ENCODE measurements at places on chromosomes 6 and 20.

DNA sequence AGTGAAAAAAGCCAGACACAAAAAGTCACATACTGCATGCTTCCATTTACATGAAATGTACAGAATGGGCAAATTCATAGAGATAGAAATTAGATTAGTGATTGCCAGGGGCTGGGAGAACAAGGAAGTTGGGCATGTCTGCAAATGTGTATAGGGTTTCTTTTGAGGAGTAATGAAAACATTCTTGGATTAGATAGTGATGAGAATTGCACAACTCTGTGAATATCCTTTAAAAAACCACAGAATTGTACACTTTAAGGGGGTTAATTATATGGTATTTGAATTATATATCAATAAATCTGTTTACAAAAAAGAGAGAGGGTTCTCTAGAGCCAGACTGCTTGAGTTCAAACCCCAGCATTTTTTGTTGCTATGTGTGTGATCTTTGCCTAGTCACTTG lies 188.1 kb downstream of the CDC5L start:
- DNase-seq: no peak

DNA sequence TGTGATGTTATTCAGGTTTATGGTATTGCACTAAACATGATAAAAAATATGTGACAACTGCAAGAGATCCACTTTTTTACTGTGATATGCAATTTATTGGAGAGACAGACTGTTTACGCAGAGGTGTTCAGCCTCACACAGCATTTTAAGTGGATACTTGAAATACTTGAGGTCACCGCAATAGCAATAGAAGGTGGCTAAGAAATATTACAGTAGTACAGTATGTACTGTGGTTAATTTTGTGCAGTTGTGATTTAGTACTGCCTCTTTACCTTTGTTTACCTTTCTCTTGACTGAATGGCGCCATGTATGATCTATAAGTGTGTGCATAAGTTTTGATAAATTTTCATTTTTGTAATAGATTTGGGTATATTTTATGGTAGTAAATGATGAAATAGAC lies 17.4 kb downstream of the MACROD2 start:
- DNase-seq: no peak

DNA sequence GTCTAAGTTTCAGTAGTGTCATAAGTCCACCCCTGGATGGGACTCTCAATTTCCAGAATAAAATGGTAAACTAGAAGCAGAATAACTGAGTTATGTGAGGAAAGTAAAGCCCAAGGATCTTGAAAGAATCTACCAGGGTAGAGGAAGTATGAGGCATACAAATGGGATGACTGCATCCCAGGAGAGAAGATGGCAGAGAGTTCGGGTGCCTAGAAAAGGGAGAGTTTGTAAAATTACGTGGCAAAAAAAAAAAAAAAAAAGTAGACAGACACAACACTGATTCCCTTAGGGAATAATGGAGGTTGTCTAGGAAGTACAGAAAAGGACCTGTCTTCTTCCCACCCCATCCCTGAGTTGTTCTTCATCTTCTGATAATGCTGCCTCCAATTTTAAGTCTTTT lies 3.4 kb downstream of the GABBR1 start:
- DNase-seq: no peak

GRCh38 chr6:16398587-16398986 lies 160.2 kb downstream of the GMPR start:
- no peak for DNase-seq

- no peak for DNase-seq
Measured at GRCh38 chr6:159093609-159094443, 49.0 kb upstream of the TAGAP start.

DNA sequence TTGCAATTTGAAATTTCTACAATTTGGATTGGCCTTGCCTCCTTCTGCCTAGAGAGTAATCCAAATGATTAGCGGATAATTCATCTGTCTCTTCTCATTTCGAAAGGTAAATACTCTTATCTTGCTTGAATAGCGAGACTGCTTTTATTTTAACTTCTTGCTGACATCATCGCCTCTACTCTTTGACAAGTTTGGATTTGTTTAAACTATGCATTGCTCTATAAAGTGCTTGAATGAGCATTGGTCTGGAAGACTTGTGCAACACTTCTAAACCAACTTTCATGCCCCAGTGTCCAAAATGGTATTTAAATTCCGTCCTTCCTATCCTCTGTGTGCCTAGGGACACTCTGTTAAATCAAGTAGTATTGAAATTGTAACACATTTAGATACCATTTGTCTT lies 384.1 kb upstream of the SLC35B3 start:
- DNase-seq: no peak

DNA sequence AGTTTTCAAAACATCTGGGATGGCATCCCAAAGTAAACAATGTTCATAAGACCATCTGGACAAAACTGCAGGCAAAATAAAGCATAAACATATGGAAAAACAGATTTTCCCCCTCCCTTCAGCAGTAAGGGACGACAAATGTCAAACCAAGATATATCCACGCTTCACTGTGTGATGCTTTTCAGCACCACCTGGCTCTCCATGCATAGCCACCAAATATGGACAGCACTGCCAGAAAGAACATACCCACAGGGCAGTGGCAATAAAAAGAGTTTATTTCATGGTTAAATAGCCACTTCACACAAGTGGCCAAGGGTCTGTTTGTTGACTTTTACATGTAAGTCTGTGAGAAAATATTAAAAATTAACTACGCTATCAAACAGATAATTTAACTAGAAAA lies 23.1 kb downstream of the USP45 start:
- DNase-seq: no peak

DNA sequence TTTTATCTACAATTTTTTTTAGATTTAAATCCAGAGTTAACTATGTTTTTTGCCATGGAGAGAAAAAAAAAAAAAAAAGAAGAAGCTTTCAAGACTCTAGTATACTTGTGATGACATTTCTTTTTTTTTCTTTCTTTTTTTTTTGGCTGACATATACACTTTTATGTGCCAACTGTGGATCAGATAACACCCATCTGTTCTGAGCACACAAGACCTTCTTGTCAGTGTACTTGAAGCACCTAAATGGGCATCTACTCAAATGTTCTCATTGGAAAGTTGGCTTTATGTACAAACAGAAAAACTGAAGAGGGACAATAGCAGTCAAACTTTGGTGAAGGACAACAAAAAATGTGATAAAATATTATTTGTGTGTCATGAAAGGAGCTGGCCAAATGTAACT lies 904.5 kb downstream of the GRIK2 start:
- DNase-seq: no peak

- no peak for DNase-seq
Measured at GRCh38 chr6:14722001-14722562, 523.8 kb upstream of the JARID2 start.

- DNase-seq: no peak
Measured at GRCh38 chr6:104046426-104046825, 813.3 kb downstream of the HACE1 start.

GRCh38 chr20:8094415-8094818 lies 37.6 kb upstream of the PLCB1 start:
- no peak for DNase-seq

GRCh38 chr6:3322366-3322890 lies 63.7 kb downstream of the PSMG4 start:
- no peak for DNase-seq

DNA sequence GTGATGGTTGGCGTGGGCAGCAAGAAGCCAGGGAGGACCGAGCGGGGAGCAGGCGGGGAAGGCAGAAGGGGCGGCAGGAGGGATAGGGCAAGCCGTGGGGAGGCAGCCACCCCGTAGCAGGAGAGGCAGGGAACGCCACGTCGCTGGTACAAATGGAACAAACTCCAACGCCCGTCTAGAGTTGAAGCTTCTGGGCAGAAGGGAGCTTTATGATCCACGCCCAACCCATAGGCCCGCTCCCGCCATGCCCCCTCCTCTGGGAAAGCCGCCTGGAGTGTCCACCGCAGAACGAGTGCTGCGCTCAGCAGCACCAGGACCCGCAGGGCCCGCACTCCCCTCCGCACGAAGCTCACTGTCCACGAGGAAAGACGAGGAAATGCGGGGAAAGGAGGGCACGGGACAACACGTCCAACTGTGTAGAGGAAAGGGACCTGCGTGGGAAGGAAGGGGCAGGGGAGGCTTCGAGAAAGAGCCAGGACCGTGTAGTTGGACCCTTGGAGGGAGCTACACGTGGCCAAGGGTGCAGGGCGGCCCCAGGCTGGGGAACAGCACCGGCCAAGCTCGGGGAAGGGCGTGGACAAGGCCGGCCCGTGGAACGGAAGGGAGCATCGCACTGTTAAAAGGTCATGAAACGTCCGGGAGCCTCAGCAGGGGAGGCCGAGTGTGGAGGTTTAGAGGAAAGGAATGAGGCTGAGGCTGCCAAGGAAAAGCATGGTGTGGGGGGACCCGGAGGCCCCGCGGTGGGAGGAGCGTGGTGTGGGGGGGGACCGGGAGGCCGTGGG lies 204.0 kb downstream of the DLL1 start:
- DNase-seq: no peak

DNA sequence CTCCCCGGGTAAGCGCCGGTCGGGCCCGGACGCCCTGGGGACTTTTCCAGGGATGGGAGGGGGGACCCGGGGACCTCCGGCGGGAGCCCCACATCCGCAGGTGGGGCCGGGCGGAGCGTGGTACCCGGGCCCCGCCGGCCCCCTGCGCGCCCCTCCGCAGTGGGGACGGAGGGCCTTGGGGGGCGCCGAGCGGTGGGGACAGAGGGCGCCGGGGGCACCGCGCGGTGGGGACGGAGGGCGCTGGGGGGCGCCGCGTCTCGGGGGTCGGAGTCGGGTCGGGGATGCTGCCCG lies 270 bp downstream of the PLEKHG1 start:
- no peak for DNase-seq

DNA sequence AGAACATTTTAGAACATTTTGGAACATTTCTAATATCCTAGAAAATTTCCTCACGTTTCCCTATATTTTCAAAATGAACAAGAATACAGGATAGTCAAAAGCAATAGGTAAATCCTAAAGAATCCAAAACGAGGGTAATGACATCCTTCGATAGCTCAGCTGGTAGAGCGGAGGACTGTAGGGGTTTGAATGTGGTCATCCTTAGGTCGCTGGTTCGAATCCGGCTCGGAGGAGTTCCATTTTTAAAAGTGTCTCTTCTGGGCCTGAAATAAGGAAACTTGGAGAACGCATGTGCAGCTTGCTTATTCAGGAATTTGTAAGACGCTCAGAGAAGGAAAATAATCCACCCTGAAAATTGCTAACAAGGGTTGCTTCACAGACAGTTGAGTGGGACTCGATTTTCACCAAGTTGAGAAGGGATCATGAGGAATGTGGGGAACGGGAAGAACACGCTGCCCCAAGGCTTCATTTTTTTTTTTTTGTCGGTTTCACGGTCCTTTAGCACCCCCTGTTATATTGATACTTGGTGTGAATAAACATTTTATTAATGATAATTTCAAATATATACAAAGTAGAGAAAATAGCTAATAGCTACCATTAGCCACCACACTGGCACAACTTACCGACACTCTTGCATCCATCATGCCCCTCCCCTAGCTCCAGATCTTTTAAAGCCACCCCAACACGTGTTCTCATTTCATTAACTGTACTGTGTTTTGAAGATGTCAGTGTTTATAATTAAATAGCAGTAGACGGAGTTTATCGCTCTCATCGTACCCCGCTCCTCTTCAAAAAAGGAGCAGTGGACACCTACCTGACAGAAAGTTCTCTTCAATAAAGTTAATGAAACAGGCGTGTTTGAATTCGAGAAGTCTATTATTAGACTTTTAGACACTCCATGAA lies 1.8 kb upstream of the ABT1 start:
- no peak for DNase-seq

GRCh38 chr6:10554826-10555225 lies 33.7 kb downstream of the GCNT2 start:
- no peak for DNase-seq

- no peak for DNase-seq
Measured at GRCh38 chr6:121887724-121888123, 452.3 kb downstream of the GJA1 start.

GRCh38 chr20:61099806-61100205 lies 152.3 kb upstream of the CDH4 start:
- no peak for DNase-seq

DNA sequence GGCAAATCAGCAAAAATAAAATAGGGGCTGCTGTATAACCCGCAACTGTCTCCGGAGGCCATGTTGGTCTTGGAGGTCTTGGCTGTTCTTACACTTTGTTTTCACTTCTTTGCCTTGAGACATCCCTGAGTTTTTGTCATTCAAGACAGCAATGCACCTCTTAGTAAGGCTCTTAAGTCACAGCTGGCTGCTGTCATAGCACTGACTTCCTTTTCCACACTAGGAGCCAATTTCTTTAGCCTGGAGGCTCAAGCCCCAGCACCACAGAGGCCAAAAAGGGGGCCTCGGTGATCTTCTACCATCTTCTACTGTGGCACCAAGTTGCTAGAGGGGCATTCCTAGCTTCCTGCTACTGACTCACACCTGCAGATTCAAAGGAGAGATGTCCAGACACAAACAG lies 536.3 kb downstream of the CDH26 start:
- DNase-seq: no peak

All from right renal cortex interstitium (tissue), 3 donors.